PC-9 (cell line): ENCODE measurements at places on chromosomes 2 and 18. TPM values are rescaled to one million over a fixed set of nuclear protein-coding genes. Genes with fewer than 3 reads are reported as not detected.

DNA sequence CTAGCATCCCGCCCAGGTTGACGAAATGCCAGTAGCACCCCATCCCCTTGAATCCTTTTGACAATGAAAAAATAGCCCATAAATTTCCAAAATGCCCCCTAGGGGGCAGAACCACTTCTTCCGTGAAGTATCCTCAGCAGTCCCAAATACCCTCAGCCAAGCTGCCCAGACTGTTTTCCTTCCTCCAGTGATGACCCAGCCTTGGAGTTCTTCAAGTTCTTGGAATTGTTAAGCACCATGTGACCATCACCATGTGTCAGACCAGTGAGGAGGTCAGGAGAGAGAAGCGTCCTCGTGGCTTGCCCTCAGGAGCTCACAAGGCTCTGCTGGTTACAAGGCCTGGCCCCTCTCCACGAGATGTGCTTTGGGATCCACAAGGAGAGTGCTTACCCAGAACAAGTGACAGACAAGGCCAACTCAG, 1.4 kb upstream of the SLC23A3 start:
- peak; percentile 36 for DNase-seq

DNA sequence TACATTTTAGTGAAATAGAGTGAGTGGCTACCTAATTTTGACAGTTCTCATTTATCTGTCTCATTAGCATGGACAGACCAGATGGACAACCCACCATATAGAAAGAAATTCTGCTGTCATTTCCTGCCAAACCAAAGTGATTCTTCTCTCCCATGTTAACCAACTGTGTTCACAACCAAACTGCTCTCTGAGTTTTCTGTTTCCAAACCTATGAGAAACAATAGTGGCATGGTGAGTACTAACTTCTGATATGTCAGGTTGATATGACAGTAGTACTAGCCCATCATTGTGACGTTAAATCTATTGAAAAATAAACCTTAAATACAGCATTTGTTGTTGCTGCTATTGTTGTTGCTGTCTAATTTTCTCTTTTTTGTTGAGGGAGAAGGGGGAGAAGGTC, 72.7 kb downstream of the IKZF2 start:
- DNase-seq, result no peak

DNA sequence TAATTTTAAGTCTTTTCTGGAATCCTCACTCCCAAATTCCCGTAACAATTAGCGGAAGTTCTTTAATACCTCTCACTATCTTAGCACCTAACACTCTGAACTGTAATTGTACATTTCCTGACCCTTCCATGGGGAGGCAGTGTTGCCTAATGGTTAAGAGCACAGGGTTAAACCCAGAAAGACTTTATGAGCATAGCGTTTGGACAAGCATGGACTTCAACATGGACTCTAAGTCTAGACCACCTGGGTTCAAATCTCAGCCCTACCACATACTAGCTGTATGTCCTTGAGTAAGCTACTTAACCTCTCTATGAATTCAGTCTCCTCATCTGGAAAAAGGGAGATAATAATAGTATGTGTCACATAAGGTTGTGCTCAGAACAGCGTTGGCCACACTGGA, 13.0 kb downstream of the ANTXR1 start:
- DNase-seq, result peak; percentile 11

PARD6G gene
- total RNA-seq, result 0.15 and 0.23 TPM in 2 replicates

GPR17 gene
- not detected in 2 replicates for total RNA-seq

SCG2 gene
- 0.48 and 0.81 TPM in 2 replicates for total RNA-seq

LYPD6B gene
- 10.0 and 12.7 TPM in 2 replicates for total RNA-seq

HTR2B gene
- total RNA-seq, result not detected in 2 replicates
